PC-9 (cell line): ENCODE measurements at places on chromosomes 2 and 18. TPM values are rescaled to one million over a fixed set of nuclear protein-coding genes. Genes with fewer than 3 reads are reported as not detected.

GRCh38 chr2:127651971-127652550 lies 6.1 kb downstream of the GPR17 start:
- no peak overlapping the region for H3K27ac ChIP-seq
- H3K4me3 ChIP-seq: no peak overlapping the region
- no peaks in the 10 kb centered on the region for H3K36me3 ChIP-seq
- no peaks in the 10 kb centered on the region for H3K4me1 ChIP-seq

PRKAG3 gene
- not detected in 2 replicates for total RNA-seq

DNA sequence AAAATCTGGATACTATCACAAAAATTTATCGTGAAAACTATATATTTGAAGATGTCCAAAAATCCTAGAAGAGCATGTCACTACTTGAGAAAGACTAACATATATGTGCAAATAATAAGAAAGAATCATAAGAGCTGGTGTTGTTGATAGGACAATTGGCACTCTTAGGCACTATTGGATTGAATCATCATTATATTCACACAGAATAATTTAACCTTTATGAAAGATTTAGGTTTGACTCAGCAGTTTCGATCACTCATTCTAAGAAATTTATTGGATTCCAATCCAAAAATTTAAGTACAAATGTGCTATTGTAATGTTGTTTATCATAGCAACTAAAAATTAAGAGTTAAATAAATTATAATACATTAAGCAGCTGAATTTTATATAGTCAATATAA lies 503.6 kb downstream of the SPAG16 start:
- H3K4me3 ChIP-seq: no peak overlapping the region
- DNase-seq: no peak
- no peaks in the 10 kb centered on the region for H3K4me1 ChIP-seq
- no peaks in the 10 kb centered on the region for H3K36me3 ChIP-seq
- no peak overlapping the region for H3K27ac ChIP-seq

EPHA4 gene
- total RNA-seq: 10.6 and 21.3 TPM in 2 replicates
